ENCODE measurements at places on chromosomes 5 and 9. TPM values are rescaled to one million over a fixed set of nuclear protein-coding genes. Genes with fewer than 3 reads are reported as not detected.

CDH12 gene
- total RNA-seq: not detected

LPCAT1 gene
- 57.3 TPM for total RNA-seq

INSYN2B gene
- not detected for total RNA-seq

PPP2R2B gene
- not detected for total RNA-seq

PCDHGC4 gene
- total RNA-seq: 6.4 TPM

CACNA1B gene
- total RNA-seq: not detected

SUSD3 gene
- total RNA-seq: 94.1 TPM

SLC6A7 gene
- not detected for total RNA-seq

SPINK6 gene
- not detected for total RNA-seq

Data from OCI-LY7 (cell line).